ENCODE measurements at places on chromosomes 13 and 19. TPM values are rescaled to one million over a fixed set of nuclear protein-coding genes. Genes with fewer than 3 reads are reported as not detected.

TCF3 gene
- total RNA-seq = 109 TPM

AXL gene
- 0.11 TPM for total RNA-seq

MYH14 gene
- not detected for total RNA-seq

GRCh38 chr19:15788594-15789270 is 1.3 kb downstream of the OR10H5 start:
- H3K27me3 ChIP-seq = peaks cover 8% of the 10 kb centered on the region
- no peak for DNase-seq

DNA sequence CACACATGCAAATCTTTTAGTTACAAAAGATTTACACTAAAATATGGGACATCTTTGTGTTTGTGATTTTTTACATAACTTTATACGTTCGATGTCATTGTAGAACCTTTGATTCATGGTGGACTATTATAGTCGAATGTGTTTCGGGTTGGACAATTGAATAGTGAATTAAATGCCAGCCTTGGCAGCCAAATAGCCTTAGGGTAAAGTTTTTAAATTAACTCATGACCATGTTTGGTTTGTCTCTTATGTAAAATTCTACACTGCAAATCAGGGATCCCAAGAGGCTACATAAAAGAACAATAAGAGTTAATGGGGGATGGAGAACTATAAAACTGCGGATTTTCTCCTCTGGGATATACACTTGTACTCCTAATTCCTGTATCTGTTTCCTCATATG is 1735.6 kb upstream of the SPRY2 start:
- no peaks in the 10 kb centered on the region for H3K36me3 ChIP-seq
- H3K27ac ChIP-seq = no peak overlapping the region
- H3K4me3 ChIP-seq = no peak overlapping the region

- no peak overlapping the region for H3K4me3 ChIP-seq
- DNase-seq = peak; percentile 91
- H3K27ac ChIP-seq = peak overlapping the region; percentile 34
Measured at GRCh38 chr19:16247353-16248182, 49.9 kb downstream of the AP1M1 start.

All from activated naive CD8-positive, alpha-beta T cell treated with anti-CD3 and anti-CD28 coated beads, Interleukin-2, amount 10 ng/mL, durations not matched to agents 7 days and 5 days (primary cell).